ENCODE measurements at places on chromosomes 3 and 15.

DNA sequence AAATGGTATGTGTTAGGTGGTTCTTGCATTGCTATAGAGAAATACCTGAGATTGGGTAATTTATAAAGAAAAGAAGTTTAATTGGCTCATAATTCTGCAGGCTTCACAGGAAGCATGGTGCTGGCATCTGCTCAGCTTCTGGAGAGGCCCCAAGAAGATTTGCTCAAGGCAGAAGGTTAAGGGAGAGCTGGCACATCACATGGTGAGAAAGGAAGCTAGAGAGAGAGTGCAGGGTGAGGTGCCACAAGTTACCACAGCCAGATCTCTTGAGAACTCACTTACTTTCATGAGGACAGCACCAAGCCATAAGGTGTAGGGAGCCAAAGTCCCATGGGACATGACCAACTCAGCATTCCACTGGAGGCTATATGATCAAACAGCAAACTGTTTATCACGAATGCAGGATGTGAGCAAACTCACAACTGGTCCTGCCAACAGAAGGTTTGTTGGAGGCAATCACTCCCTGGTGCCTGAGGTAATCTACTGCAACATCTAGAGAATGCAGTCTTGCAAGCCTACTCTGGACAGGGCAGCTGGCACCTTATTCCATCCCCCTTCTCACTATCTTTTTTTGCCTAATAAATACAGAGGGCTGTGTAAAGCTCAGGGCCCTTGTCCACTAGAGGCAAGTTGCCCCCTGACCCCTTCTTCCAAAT is 28.1 kb upstream of the CCR2 start:
- no peak for DNase-seq

DNA sequence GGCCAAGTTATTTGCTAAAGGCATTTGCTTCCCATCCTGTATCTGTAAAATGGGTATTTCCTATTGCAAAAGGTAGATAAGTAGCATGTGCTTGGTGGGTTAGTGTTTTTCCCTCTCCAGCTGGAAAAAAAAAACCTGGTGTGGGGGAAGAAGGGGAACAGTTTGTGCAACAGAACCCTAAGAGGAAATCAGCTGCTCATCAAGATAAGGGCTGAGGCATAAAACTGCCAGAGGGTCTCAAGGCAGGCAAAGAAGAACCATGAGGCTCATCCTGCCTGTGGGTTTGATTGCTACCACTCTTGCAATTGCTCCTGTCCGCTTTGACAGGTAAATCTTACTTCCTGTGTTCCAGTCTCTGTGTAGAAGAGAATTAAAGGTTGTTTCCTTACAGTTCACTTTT is at the start of gene CPA3:
TSS of gene CPA3 (plus strand) at position 248 of the 400 bp plus-strand sequence. CDS start at position 260, 12 bp downstream.
- no peak for DNase-seq

DNA sequence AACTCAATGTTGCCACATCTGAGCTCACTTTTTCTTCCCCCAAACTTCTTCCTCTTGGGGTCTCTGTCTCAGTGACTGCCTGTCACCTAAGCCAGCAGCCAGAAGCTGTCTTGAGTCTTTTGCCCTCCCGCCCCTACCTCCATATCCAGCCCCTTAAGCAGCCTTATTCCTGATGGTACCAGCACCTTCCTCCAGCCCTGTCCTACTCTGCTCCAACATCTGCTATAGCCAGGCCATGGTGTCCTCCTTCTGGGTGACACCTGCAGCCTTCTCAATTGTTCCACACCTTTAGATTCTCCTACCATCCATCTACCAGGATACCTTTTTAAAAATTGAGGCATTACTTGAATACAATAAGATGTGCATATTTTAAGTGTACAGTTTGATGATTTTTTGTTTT is 53.8 kb downstream of the EPHB3 start:
- DNase-seq, result no peak

DNA sequence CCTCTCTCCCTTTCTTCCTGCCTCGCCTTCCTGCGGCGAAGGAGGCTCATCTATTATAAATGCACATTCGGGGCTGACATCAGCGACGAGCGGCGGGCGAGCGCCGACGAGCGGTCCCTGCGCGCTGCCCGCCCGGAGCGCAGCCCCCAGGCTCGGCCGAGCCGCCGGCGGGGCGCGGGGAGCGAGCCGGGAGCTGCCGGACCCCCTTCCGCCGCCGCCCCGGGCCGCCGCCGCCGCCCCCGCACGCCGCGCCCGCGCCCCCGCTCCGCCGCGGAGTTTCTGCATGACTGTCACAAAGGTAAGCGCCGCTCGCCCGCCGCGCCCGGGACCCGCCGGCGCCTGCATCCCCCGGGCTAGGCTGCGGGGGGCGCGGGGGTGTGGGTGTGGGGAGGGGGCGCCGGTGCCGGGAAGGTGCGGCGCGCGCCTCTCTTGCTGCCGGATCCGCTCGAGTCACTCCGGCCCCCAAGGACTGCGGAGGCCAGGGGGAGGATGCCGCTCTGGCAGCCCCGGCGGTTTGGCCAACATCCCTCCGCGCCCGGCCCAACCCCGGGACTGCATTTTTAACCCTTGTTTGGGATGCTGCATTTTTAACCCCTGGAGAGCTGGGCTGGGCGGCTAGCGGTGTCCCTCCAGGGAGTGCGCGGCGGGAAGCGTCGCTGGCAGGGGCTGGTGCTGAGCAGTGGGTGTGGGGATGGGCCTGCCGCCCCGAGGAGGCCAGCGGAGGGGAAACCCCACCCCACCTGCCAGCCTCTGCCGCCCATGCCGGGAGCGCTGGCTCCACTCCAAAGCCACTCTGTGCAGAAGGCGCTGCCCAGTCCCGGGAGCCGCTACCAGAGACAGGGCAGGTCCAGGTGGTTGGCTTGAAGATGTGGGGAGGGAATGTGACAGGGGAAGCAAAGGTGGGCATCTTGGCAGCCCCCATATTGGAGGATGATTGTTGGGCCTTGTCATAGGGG is at the start of gene CORO2B:
TSS of gene CORO2B (plus strand) at position 14 of the 956 bp plus-strand sequence. CDS start at position 284, 270 bp downstream.
- DNase-seq, result peak; percentile 61

- peak; percentile 54 for DNase-seq
Observed at GRCh38 chr15:63402498-63403253, 21.0 kb upstream of the CA12 start.

GRCh38 chr3:52246264-52246620 is 683 bp downstream of the PPM1M start:
- DNase-seq, result no peak

GRCh38 chr3:107753494-107753893 is 230.7 kb downstream of the BBX start:
- peak; percentile 44 for DNase-seq

- no peak for DNase-seq
Observed at GRCh38 chr15:100558771-100559254, 30.1 kb upstream of the CERS3 start.

- no peak for DNase-seq
Observed at GRCh38 chr3:78405745-78406144, 1362.1 kb downstream of the ROBO1 start.

All from fibroblast of skin of right biceps (primary cell).